Stimulated activated CD8-positive, alpha-beta memory T cell treated with anti-CD3 and anti-CD28 coated beads, Interleukin-4, amount 100 ng/mL, for 48 hours (primary cell): ENCODE measurements at places on chromosomes 12 and 14.

DNA sequence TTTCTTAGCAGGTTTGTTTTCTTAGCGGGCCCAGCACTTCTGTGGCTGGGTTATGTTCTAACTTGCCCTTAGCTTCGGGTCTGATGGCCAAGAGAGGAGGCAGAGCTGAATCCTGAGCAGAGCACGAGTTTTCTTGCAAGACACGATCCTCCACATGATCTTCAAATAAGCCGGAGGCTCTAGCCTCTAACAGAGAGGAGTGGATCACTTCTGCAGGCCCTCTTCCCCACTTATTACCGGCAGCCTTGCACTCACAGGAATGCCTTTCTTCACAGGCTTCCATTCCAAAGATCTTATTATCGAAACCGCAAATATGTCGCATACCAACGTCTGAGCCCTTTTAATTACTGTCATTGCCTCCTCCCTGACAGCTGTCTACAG, 79.5 kb downstream of the SINHCAF start:
- DNase-seq, result no peak

GRCh38 chr14:91185721-91186120, 58.8 kb downstream of the GPR68 start:
- no peak for DNase-seq

DNA sequence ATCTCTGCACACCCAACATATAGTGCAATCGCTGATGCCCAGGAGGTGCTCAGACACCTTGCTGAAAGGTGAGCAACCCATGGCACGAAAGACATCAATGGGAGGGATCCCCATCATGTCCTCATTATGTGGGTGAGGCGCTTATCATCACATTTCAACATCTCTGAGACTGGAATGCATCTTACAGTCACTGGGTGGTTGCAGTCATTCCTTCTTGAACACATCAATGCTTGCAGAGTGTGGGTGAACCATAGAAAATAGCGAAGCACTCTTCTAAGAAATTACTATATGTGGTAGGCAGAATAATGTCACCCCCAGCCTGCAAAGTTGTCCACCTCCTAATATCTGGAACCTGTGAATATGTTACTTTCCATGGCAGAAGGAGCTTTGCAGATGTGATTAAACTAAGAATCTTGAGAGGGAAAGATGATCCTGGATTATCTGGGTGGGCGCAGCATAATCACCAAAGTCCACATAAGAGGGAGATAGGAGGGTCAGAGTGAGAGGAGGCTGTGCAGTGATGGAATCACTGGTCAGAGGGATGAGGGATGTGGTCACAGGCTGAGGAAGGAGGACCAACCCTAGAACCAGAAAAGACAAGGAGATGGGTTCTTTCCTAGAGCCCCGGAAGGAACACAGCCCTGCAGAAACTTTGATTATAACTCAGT, 51.2 kb downstream of the GLRX5 start:
- DNase-seq, result no peak

GRCh38 chr12:103166949-103167348, 209.5 kb downstream of the ASCL1 start:
- no peak for DNase-seq

GRCh38 chr12:119412811-119413794, 78.6 kb downstream of the CCDC60 start:
- peak; percentile 75 for DNase-seq
